Activated CD8-positive, alpha-beta memory T cell treated with anti-CD3 and anti-CD28 coated beads, Interleukin-2, amount 10 ng/mL, durations not matched to agents 7 days and 5 days (primary cell): ENCODE measurements at places on chromosomes 11 and 22.

DNA sequence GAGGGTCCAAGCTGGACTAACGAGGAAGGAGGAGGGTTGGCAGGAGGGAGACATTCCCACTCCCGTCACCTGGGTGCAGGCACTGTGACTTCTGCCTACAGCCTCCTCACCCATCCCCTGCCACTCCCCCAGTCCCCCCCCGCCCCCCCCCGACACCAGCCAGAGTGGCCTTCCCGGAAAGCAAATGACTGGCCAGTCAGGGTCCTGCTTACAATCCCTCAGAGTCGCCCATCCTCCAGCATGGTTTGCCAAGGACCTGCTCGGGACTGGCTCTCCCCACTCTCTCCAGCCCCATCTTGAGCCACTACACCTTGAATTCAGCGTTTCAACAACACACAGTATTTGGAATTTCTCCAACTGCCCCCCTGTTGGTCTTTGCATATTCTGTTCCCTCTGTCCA, 59.6 kb downstream of the THAP12 start:
- no peak overlapping the region for H3K4me3 ChIP-seq
- no peak for DNase-seq
- peaks cover 11% of the 10 kb centered on the region for H3K4me1 ChIP-seq
- peaks cover 62% of the 10 kb centered on the region for H3K27me3 ChIP-seq
- H3K36me3 ChIP-seq: no peaks in the 10 kb centered on the region

- peaks cover 15% of the 10 kb centered on the region for H3K4me1 ChIP-seq
- no peak overlapping the region for H3K27ac ChIP-seq
- H3K27me3 ChIP-seq: peaks cover 36% of the 10 kb centered on the region
- no peak for DNase-seq
Observed at GRCh38 chr11:68694431-68695297, 10.3 kb downstream of the GAL start.

DNA sequence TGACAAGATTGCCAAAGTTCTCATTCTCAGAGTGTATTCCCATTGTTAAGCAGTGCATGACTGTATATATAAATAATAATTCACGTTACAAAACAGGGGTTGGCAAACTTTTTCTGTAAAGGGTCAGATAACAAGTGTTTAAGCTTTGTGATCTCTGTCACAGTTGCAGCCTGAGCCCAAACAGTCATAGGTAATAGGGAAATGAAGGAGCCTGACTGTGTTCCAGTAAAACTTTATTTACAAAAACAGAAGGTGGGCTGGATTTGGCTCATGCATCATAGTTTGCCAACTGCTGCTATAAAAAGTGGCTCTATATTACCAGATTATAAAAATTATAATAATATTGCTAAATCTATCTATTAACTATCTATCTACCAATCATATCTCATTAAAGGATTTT, 3.5 kb downstream of the MMP7 start:
- H3K27me3 ChIP-seq: peaks cover 5% of the 10 kb centered on the region
- H3K4me3 ChIP-seq: no peak overlapping the region
- DNase-seq: no peak
- H3K27ac ChIP-seq: no peak overlapping the region
- peaks cover 4% of the 10 kb centered on the region for H3K4me1 ChIP-seq

DNA sequence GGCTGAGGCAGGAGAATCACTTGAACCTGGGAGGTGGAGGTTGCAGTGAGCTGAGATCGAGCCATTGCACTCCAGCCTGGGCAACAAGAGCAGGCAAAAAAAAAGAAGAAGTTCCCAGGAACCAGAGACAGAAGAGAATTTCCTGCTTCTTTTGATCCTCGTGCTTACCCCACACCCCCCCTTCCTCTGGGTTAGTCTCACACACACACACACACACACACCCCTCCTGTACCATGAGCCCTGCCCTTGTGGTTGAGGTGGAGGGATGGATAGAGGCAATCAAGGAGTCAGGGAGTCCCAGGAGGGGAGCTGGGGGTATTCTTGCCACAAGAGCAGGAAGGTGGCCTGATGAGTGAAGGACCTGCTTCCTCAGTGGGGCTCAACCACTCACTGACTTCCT, 4.1 kb upstream of the UBE2L6 start:
- peaks cover 12% of the 10 kb centered on the region for H3K27me3 ChIP-seq
- H3K4me1 ChIP-seq: peaks cover 8% of the 10 kb centered on the region
- H3K27ac ChIP-seq: no peak overlapping the region
- DNase-seq: no peak

- peaks cover 19% of the 10 kb centered on the region for H3K36me3 ChIP-seq
- no peak for DNase-seq
- peaks cover 65% of the 10 kb centered on the region for H3K4me1 ChIP-seq
- no peaks in the 10 kb centered on the region for H3K27me3 ChIP-seq
- H3K27ac ChIP-seq: peak overlapping the region; percentile 37
Observed at GRCh38 chr22:49785841-49786471, 41.7 kb downstream of the BRD1 start.

- no peak overlapping the region for H3K4me3 ChIP-seq
- no peaks in the 10 kb centered on the region for H3K27me3 ChIP-seq
- H3K4me1 ChIP-seq: peaks cover 42% of the 10 kb centered on the region
- no peak overlapping the region for H3K27ac ChIP-seq
Observed at GRCh38 chr11:96172604-96173003, 170.4 kb downstream of the MAML2 start.

GRCh38 chr11:33953289-33953688, 61.4 kb upstream of the LMO2 start:
- H3K36me3 ChIP-seq: no peaks in the 10 kb centered on the region
- no peak overlapping the region for H3K27ac ChIP-seq
- H3K4me3 ChIP-seq: no peak overlapping the region
- peaks cover 24% of the 10 kb centered on the region for H3K27me3 ChIP-seq
- no peak for DNase-seq
- H3K4me1 ChIP-seq: no peaks in the 10 kb centered on the region
